ENCODE measurements at places on chromosomes 6 and 20. TPM values are rescaled to one million over a fixed set of nuclear protein-coding genes. Genes with fewer than 3 reads are reported as not detected.

MAFB gene
- total RNA-seq: 6.8 TPM

GRCh38 chr6:68975064-68975463, 340.0 kb downstream of the ADGRB3 start:
- DNase-seq: no peak

HRH3 gene
- total RNA-seq: not detected

OGFRL1 gene
- total RNA-seq: 7.7 TPM

GRCh38 chr6:113353392-113353791, 503.8 kb upstream of the MARCKS start:
- no peak for DNase-seq

DNA sequence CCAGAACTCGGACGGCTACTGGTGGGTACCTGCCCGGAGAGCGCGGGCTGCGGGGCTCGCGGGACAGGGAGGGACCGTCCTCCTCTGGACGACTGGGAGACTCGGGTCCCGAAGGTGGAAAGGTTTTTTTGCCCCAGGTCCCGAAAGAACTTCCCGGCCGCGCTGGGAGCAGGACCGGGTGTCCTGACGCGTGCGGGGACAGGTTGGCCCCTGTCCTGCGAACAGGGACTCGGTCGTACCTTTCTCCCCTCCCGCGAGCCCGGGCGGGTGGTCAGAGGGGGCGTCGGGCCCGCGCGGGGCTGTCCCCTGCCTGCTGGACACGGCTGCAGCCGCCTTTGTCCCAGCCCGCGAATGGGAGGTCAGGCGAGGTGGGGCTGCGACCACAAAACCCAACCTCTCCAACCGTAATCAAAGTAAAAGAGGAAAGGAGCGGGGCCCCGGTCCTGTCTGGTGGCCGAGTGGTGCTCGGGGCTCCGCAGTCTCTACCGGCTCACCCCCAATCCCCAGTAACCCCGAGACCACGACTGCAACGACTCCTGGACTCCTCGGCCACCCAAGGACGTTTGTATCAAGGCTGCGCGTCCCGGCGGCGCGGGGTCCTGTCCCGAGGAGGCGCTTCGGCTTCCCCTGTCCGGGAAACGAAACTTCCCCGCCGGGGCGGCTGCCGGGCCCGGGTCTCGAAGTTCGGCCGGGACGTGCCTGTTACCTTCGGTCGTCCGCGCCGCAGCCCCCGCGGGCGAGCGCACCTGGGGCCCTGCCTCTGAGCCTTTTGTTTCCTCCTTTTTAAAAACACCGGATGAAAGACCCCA, 798 bp downstream of the DSP start:
- DNase-seq: no peak

- no peak for DNase-seq
Observed at GRCh38 chr20:62267543-62267942, 29.2 kb downstream of the OSBPL2 start.

DNA sequence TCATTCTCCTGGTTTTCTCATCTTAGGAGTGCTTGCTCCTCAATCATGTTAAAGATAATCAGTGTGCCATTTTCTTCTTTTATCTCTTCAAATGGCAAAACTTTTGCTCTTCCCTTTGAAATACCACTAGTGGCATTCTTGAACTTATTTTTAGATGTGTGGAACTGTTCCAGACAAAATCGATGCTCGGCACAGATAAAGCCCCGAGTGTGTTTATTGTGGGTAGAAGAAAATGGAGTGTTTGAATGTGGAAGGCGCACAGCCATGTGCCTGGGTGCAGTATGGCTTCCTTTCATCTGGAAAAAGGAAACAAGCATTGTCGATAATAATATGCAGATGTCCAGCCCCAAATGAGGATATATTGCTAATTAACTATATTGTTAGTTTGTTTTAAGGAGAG, 42.4 kb downstream of the ISM1 start:
- DNase-seq: no peak

MCUR1 gene
- 31.8 TPM for total RNA-seq

DNA sequence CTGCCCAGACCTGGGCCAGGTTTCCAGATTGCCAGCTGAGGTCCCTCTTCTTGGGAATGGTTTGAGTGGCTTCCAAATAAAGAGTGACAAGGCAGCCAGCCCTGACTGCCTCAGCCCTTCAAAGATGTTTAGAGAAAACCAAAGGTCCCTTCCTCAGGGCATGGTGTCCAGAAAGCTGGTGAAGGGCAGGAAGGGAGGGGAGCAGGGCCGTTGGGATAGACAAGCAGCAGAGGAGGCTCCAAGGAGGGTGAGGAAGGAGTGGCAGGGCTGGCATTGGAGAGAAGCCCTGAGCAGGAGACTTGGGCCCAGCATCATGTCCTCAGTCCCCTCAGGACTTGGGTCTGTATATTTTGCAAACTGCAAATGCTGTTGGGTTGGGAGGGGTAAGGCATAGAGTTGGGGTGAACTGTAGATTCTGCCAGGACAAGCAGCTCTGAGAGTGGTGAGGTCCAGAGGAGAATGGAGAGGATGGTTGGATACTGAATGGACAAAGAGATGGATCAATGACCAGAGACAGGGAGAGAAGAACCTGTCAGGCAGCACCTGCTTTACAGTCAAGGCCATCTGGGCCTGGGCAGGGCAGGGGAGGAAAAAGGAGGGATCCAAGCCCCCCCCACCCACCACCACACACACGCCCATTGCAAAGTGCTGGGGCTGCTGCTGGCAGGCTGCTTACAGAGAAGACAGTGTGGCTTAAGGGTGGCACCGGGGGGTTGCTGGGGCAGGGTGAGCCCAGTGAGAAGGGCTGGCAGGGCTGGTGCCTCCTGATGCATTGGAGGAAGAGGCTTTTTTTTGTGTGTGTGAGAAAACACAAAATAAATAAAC, 5.5 kb upstream of the DSN1 start:
- peak; percentile 69 for DNase-seq

DNA sequence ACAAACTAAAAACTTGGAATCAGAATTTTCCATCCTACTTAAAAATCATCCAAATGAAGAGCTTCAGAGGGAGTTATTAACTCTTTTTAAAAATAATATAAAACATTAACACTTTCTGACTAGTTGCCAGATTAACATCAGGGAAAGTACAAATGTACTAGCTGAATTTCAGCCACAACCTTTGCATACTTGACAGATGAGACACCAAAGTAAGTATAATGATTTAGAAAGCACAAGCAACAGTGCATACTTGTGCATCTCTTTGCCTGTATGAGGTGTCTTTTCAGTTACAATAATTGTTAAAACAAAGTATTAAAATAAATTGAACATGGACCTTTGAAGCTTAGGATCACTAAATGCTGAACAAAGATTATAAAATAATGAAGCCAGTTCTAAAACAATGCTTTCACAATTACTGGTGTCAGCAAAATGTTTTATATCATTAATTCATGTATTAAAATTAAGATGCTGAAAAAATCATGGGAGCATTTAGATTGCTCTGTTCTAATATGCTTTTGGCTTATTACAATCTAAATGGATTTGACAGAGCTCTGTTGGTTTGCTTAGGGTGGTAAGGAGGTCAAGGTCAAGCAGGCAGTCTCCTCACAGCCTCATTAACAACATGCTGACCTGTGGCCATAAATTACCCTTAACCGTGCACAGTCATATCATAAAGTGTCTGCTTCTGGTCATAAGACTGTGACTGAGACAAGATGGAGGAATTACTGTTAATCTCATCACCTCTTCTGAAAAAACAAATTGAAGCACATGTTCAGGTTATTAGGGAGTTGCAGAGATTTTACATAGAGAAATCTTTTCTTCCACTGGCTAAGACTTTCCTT, 15.1 kb downstream of the RNF217 start:
- no peak for DNase-seq

GHRH gene
- total RNA-seq: not detected

DNA sequence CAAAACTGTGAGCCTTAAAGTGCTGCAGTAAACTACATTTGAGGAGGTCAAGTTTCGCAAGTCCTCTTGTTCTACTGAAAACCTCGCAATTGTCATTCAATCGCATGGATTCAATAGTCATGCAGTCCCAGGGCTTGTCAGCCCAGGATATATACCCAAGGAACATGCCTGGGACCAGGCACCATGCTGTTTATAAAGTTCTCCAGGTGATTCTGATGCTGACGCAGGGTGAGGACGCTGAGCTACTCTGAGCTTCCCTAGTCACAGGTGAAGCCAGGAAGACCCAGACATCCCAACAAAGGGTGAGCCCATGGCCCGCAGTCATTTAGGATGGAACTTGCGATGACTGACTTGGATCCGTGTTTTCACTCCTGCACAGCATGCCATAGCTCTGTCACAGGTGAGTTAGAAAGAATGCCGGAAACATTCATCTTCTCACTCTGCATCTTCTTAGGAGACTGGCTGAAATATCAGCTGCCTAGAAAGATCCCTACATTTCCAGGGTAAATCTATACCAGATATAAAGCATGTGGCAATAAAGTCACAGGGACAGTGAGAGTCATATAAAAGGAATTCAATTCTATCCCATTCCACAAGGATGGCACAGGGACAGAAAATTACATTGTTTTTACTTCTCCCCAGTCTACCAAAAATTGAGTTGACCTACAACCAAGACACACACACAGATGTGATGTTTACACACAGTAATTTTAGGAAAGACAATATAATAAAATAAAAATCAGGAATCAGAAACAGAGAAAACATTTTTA, 27.0 kb upstream of the SSTR4 start:
- DNase-seq: no peak

DNA sequence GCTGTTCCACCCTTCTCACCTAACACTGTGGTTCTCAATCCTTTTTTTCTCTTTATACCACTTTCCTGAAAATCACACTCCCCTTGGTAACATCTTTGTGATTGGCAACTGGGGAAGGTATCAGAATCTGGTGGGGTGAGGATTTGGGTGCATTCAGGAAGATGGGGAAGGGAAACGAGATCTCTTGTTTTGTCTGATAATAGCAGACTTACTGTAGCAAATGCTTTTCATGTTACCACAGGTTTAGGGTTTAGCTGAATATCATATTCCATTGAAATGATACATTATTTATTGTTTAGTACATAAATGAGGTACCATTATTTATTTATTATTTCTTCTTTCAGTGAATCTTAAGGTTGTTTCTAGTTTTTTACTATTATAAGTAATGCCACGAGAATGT, 100.8 kb downstream of the RTN4IP1 start:
- no peak for DNase-seq

GRCh38 chr6:3271756-3272155, 13.0 kb downstream of the PSMG4 start:
- DNase-seq: no peak

PLG gene
- total RNA-seq: not detected

- DNase-seq: no peak
Observed at GRCh38 chr6:105757512-105758200, 328.5 kb upstream of the PRDM1 start.

- DNase-seq: no peak
Observed at GRCh38 chr20:59938221-59938620, 1.9 kb downstream of the PPP1R3D start.

GRCh38 chr20:60465993-60466686, 507.9 kb downstream of the CDH26 start:
- DNase-seq: no peak

DNA sequence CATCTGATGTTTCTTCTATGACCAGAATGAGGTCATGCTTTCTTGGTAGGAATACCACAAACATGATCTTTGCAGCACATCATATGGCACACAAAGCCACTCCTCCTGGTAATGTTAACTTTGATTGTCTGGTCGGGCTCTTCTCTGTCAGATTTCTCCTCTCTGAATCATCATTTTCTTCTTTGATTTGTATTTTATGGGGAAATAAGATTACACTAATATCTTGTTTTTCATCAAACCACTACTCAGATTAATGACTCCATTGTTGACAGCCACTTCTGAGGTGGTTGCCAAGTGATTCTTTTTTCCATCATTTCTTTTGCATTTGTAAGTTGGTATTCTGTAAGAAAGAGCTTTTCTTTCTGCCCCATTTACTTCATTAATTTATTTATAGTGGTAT, 29.5 kb downstream of the TRMT11 start:
- DNase-seq: no peak

DLL1 gene
- total RNA-seq: 6.4 TPM

- no peak for DNase-seq
Observed at GRCh38 chr6:20365456-20365855, 36.2 kb upstream of the E2F3 start.

DNA sequence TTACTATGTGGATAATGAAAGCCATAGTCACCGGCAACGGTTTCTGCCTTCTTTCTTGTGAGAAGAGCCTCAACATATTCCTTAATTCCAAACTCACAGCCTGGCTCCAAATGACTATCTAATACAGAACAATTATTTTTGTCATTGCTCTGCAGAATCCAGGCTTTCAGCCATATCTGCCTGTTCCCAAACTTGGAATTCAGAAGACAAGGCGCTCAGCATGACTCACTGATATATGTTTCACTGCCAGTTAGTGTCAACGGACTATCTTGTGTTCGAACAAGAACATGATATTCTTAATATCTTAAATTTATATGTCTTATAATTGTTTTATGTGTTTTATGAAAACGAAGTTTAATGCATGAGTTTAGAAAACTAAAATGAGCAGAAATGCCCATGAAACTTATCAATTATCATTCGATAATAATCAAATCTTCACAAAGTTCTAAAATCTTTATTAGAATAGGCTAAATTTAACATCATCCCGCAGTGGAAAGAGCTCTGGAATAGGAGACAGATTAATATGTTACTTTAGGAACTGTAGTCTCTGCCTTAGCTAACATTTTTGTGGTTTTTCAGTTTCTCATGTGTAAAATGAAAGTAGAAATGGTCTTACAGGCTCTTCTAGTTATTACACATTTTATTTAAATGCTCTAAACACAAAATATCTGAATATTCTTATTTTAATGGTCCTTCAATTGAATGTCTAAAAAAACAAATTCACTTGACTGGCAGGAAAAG, 669.3 kb upstream of the GJE1 start:
- no peak for DNase-seq

COX4I2 gene
- 11.3 TPM for total RNA-seq

DNA sequence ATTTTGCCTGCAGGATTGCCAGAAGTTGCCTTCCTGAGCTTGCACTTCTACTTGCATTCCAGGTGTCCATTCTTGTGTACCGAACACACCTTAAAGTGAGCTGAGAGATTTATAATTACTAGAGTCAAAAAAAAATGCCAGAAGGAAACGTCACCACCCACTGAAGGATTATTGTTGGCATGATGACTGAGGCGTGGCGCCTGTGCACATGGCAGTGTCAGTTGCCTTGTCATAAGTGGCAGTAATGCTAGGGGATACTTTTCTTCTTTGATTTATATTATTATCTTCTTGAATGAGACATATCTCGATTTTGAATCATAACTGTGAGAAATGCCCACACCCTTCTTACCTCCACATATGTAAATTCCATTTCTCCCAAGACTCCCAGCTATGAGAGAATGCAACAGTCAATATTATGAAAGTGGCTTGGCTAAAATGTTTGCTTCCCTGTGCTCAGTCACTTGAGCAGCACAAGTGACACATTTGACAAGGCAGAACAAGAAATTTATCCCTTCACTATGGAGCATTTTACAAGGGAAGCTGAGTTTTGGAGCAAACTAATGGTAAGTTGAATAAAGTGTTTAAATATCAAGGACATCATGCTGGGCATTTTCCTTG, 149.5 kb upstream of the SASH1 start:
- DNase-seq: no peak

- no peak for DNase-seq
Observed at GRCh38 chr6:30884521-30885480, 482 bp downstream of the DDR1 start.

All from cardiac septum (tissue), 1 donor.